ENCODE measurements at places on chromosomes 12 and 14.

DNA sequence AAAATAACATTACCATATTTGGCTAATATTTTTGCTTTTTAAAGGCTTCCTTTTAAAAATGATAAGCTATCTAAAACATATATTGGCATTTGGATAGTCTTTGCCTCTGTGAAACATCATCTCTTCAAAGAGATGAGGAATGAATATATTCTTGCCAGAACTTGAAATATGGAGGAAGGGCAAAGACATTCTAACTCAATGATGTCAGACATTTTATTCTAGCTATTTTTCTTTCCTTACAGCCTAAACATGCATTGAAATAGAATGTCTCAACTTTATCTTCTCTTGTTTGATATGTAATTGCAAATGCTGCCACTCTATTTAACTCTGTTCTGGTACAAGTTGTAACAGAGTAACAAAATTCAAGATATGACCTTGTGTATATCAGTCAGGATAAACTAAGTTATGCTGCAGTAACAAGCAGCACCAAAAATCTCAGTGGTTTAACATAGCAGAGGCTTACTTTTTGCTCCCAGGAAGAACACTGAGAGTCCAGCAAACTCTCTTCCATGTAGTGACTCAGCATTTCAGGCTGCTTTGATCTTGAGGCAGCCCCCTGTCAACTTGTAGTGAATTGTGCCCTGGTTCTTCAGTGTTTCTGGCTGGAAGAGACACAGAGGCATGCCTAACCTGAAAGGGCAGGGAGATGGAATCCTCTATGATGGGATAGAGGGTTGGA lies 11.0 kb downstream of the IRAK3 start:
- H3K27me3 ChIP-seq, result no peaks in the 10 kb centered on the region
- H3K36me3 ChIP-seq, result no peaks in the 10 kb centered on the region
- H3K27ac ChIP-seq, result no peak overlapping the region
- no peak for DNase-seq
- H3K4me3 ChIP-seq, result no peak overlapping the region

DNA sequence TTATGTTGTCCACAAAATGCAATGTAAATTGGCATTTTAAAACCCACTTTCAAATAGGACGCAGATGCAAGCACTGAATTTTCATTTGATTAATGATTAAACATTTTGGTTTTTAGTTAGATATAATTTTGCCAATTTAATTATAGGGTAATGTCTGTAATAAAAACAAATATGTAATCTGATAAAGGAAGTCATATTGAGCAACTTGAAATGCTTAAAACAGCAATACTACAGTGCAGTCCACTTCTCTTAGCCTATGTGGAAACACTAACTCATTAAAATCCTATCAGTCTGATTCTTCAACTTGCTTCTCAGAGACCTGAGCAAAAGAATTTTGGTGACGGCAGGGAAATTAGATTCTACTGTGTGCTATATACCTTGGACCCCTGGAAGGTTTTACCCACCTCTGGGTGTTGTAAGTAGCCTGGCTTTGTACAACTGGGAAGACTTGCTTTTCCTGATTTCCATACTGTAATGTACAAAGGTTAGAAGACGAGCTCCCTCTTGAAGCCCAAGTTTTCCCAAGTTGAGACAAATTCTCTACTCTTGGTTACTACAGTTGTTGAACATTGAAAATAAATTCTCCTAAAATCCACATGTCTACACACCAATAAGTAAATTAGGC lies 4.1 kb downstream of the TRHDE start:
- peaks cover 44% of the 10 kb centered on the region for H3K27me3 ChIP-seq
- H3K4me3 ChIP-seq, result no peak overlapping the region
- no peak overlapping the region for H3K27ac ChIP-seq
- DNase-seq, result no peak
- H3K4me1 ChIP-seq, result peaks cover 13% of the 10 kb centered on the region

DNA sequence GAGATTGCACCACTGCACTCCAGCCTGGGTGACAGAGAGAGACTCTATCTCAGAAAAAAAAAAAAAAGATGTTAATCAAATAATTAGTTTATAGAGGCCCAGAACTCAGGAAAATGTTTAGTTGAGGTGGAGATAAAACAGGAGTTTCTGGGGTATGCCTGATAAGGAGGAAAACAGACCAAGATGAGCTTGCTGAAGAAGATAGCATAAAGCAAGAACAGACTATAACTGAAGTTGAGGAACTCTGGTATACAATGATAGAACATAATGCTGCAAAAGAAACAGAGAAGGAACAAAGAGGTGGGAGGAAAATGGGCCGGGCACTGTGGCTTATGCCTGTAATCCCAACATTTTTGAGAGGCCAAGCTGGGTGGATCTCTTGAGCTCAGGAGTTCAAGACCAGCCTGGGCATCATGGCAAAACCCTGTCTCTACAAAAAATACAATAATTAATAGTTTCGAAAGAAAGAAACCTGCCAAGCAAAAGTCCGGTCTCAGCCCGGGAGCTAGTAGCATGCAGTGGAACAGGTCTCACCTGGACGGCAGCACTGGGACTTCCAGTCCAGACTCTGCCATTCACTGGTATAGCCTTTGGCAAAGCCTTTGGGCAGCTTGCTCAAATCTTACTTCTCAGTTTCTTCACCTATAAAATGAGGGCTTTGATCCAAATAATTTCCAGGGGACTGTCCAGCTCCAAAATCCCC lies 25.4 kb downstream of the SLC35E3 start:
- H3K36me3 ChIP-seq, result peaks cover 13% of the 10 kb centered on the region
- no peak for DNase-seq
- no peaks in the 10 kb centered on the region for H3K27me3 ChIP-seq

GRCh38 chr14:104216457-104216856 lies 78.1 kb downstream of the KIF26A start:
- H3K4me3 ChIP-seq, result no peak overlapping the region
- H3K27me3 ChIP-seq, result peaks cover 11% of the 10 kb centered on the region
- no peak for DNase-seq
- H3K4me1 ChIP-seq, result no peaks in the 10 kb centered on the region
- no peak overlapping the region for H3K27ac ChIP-seq
- no peaks in the 10 kb centered on the region for H3K36me3 ChIP-seq

DNA sequence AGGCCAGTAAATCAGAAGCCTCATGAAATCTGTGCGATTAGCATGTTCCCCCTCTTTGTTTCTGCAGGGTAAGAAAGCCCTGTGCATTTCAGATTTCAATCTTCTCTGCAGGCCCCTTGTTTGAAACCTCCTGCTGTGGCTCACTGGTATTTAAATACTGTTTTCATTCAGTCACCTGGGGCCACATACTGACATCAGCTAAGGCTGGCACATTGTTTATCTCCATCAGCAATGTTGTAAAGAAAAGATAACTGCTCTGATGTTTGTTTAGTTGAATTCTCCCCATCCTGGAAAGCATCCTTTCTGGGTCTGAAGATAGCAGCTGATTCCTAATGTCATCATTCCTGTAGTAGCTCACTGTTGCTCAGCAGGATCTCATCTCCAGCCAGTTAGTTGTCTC lies 554.9 kb downstream of the NRXN3 start:
- H3K27ac ChIP-seq, result no peak overlapping the region
- H3K4me1 ChIP-seq, result no peaks in the 10 kb centered on the region

DNA sequence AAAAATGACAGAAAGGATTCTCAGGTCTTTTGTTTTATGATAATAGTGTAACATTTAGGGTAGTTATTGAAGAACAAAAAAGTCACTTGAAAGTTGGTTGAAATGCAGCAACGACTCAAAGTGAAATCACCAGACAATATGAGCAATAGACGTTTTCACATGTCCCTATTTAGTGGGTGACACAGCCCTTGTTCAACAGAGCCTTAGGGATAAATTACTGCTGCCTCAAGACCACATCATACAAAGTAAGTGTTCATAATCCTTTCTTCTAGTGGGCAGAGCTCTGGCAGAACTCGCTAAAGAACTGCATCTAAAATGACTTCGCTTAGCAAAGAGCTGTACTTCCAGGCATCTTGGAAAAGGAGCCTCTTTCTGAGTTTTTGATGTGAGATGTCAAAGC lies 128.5 kb upstream of the LMNTD1 start:
- no peaks in the 10 kb centered on the region for H3K36me3 ChIP-seq
- H3K4me3 ChIP-seq, result no peak overlapping the region
- no peak for DNase-seq
- no peaks in the 10 kb centered on the region for H3K4me1 ChIP-seq
- H3K27me3 ChIP-seq, result no peaks in the 10 kb centered on the region
- H3K27ac ChIP-seq, result no peak overlapping the region

GRCh38 chr14:81231540-81231939 lies 10.8 kb upstream of the GTF2A1 start:
- DNase-seq, result no peak
- no peaks in the 10 kb centered on the region for H3K36me3 ChIP-seq
- no peak overlapping the region for H3K27ac ChIP-seq
- H3K4me1 ChIP-seq, result peaks cover 3% of the 10 kb centered on the region
- H3K27me3 ChIP-seq, result no peaks in the 10 kb centered on the region
- no peak overlapping the region for H3K4me3 ChIP-seq

- no peaks in the 10 kb centered on the region for H3K27me3 ChIP-seq
- no peak overlapping the region for H3K4me3 ChIP-seq
- H3K27ac ChIP-seq, result no peak overlapping the region
- H3K36me3 ChIP-seq, result no peaks in the 10 kb centered on the region
- H3K4me1 ChIP-seq, result no peaks in the 10 kb centered on the region
Observed at GRCh38 chr14:38108681-38109080, 99.0 kb upstream of the SSTR1 start.
